ENCODE measurements at places on chromosomes 7 and 10.

DNA sequence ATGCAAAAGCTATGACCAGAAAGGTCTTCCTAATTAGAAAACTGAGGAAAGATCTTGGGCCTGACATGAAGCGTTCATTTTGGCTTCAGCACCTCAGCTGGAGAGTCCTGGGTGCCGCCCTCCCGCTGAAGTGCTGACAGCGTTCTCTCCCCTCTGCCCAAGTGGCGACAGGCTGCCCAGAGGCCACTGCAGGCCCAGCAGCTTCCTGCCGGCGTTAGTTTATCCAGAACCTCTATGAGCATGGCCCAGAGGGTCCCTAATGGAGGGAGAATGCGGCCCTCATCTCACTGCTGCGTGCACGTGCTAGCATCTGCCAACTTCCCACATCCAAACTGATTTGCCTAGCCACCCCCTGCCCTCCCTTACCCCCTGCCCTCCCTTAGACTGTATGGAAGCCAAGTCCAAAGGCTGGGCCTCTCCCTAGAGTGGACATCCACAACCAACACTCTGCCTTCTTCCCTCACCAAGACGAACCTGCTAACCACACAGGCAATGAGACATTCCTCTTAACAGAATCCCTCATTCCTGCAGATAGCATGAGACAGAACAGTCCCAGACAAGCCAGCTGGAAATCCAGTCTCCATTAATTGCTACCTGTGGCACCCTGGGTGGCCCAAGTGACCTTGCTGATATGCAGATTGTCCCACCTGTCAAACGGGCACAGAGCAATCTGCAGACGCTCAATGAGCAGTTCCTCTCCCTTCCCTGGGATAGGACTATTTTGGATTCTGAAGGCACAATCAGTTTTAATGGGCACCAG lies 108.4 kb downstream of the C10orf90 start:
- no peak for DNase-seq

- DNase-seq, result no peak
Measured at GRCh38 chr10:88728107-88728763, 22.2 kb downstream of the LIPK start.

DNA sequence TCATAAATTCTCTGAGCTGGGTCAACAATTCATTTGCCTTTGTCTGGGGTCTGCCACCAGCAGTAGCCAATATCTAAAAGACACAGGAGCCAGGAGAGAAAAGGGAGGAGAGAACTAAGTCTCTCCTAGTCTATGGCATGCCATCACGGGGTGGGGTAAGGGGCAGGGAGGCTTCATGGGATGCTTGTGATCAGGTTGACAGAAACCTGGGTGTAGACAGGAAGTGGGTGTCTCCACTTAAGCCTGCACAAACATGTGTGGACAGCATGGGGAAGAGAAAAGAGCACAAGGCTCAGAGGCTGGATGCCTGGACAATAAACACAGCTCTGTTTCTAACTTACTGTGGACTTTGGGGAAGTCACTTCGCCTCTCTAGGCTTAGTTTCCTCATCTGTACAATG lies 11.5 kb upstream of the C10orf53 start:
- DNase-seq, result no peak

DNA sequence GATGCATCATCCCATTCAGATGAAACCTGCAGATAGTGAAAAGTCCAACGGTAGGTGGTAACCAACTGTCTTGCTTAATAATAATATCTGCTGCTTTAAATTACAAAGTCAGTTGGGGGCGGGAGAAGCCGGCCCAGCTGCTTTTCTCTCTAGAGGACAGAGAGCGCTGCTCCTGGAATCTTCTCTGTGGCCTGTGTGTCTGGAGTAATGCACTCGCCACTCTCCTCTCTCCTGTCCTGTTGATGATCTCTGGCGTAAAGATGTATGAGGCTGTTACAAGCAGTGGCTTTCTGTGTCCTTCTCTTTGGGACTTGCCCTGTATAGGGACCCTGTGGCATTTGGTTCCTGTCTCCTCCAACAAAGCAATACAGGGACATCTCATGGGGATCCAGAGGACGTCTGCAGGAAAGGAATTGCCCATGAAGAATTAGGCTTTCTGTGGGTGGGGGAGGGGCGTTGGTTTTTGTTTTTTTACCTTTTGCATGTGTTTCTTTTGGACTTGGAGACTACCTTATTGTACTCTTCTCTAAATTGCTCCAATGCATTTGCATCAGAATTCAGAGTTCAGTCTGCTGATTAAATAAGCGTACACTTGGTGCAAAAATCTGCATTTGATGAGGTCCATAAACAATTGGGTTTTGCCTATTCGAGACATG lies 231.6 kb downstream of the CELF2 start:
- no peak for DNase-seq

- DNase-seq, result no peak
Measured at GRCh38 chr10:27500886-27501285, 3.2 kb upstream of the RAB18 start.

- no peak for DNase-seq
Measured at GRCh38 chr7:70505468-70505867, 626.5 kb upstream of the GALNT17 start.

DNA sequence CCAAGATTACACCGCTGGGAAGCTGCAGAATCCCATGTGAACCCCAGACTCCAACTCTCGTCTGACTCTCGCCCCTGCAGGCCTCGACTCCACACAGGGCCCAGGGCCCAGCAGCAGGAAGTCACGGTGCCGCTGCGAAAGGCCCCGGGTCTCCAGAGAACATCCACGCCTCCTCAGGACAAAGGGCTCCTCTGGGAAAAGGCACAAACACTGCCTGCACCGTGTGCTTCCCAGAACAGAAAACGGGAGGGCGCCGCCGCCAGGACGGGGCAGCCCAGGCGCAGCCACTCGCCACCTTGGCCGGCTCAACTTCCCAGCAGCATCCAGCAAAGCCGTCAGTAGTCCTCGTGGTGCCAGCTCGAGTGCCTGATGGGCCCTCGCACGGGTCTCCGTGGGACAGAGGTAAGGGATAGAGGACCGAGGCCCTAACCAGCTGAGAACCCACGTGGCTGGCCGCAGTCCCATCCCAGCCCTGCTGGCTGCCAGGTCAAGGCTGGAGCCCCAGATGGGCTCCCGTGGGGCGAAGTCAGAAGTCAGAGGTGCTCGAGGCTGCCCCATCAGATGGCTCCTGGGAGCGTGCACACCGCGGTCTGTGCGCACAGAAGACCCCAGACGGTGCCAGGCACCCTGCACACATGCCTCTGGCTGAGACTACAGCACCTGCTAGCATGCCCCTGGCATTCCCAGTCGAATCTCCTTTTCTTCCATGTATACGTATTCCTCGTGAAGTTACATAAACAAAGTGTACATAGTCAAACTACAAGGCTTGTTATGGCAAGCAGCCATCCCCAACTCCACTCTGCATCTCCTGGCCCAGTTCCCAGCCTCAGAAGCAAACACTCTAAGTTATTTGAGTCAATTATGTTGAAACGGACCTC lies 60.2 kb downstream of the MAD1L1 start:
- DNase-seq, result no peak

- peak; percentile 61 for DNase-seq
Measured at GRCh38 chr10:103917302-103918052, 507 bp downstream of the STN1 start.

DNA sequence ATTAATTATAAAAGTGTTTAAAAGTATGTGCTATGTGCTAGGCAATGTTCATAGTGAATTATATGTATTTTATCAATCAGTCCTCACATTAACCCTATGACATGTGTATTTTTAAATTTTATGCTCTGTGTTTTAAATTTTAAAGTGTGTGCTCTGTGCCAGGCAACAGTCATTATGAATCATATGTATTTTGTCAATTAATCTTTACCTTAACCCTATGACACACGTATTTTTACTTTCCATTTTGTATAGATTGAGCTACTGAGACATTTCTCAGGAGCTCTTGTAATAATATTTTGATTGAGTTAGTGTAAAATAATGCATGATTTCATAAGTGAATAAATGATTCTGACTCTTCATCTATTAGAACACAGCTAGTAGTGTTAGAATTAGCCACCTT lies 117.8 kb downstream of the THSD7A start:
- DNase-seq, result no peak

DNA sequence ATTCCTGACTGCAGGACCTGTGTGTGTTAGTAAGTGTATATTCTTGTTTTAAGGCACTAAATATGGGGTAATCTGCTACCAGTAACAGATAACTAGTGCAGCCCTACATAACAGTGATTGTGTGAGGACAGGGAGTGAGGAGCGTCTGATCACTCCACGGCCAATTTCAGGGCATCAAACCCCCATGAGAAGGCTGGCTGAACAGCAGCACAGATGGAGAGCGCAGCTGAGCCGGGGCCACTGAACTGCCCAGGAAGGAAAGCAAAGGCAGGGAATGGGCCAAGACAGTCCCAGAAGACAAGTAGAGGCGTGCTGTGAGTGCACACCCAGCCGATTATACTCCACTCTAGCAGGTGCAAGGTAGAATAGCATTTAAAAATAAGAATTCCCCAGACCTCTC lies 157.1 kb upstream of the CHST15 start:
- DNase-seq, result no peak

GRCh38 chr7:34488766-34489165 lies 169.3 kb upstream of the NPSR1 start:
- DNase-seq, result no peak

GRCh38 chr7:46393142-46393541 lies 472.1 kb upstream of the IGFBP3 start:
- DNase-seq, result no peak

DNA sequence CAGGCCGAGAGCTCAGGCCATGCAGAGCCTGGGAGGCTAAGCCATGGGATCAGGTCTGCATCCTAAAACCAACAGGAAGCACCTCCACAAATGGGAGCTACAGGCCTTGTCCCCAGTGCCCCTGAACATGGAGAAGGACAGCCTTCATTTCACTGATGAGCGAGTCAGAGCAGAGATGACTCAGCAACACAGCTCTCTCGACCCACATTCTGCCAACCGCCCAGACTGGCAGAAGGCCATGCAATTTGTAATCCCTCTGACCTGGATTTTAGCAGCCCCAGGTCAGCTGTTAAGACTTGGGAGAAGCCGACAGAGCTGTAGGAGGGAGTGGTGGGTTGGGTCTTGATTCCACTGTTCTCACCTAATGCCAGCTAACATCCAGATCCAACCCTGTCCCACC lies 25.5 kb downstream of the VOPP1 start:
- peak; percentile 21 for DNase-seq

GRCh38 chr10:29951441-29951931 lies 107.9 kb downstream of the JCAD start:
- no peak for DNase-seq

DNA sequence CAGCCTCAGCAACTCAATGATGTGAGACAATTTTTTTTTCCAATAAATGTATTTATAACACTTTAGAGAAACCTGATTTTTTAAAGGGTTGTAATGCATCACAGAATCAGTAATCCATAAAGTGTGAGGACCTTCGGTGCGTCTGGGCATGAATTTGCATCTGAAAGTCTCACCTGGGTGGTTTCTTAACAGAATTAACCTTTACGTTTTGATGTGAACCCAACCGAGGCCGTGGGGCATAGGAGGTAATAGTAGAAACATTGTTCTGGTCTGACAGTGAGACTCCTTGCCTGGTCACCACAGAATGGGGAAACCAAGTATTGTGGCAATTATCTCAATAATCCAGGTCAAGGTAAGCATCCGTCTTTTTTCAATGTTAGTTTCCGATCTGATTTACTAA lies 114.6 kb downstream of the PRKCQ start:
- no peak for DNase-seq

- DNase-seq, result no peak
Measured at GRCh38 chr10:102322914-102323313, 72.6 kb upstream of the NFKB2 start.

DNA sequence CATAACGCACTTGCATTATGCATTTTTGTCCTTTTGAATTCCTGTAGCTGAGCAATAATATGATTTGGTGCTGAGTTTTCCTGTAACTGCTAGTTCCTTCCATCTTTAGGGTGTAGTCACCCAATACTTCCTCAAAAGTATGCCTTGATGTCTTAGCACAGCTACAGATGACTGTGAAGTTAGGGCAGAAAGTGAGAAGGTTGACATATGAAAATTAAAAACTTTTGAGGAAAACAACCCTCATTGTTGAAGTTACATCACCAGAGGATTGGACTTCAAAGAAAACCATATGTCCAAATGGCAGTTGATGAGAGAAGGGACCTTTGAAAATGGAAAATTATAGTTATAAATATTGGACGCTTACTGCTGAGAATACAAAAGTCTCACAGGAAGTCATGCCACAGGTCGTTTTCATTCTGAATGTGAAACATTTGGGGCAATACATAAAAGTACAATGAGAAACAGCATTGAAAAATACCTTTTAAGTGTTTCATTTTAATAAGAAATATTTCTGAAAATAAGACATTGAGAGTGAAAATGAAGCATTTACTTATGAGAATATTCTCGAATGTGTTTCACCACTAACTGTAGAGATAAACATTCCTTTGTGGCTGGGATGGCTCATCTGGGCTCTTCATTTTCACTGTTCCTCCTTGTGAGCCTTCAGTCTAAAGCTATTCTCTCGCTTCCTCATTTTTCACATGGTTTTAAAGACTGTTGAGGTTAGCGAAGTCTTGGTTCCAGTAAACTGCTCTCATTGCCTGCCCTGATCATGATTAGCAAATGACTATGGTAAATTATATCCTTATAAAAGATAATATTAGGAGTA lies 61.4 kb upstream of the NME8 start:
- peak; percentile 29 for DNase-seq

DNA sequence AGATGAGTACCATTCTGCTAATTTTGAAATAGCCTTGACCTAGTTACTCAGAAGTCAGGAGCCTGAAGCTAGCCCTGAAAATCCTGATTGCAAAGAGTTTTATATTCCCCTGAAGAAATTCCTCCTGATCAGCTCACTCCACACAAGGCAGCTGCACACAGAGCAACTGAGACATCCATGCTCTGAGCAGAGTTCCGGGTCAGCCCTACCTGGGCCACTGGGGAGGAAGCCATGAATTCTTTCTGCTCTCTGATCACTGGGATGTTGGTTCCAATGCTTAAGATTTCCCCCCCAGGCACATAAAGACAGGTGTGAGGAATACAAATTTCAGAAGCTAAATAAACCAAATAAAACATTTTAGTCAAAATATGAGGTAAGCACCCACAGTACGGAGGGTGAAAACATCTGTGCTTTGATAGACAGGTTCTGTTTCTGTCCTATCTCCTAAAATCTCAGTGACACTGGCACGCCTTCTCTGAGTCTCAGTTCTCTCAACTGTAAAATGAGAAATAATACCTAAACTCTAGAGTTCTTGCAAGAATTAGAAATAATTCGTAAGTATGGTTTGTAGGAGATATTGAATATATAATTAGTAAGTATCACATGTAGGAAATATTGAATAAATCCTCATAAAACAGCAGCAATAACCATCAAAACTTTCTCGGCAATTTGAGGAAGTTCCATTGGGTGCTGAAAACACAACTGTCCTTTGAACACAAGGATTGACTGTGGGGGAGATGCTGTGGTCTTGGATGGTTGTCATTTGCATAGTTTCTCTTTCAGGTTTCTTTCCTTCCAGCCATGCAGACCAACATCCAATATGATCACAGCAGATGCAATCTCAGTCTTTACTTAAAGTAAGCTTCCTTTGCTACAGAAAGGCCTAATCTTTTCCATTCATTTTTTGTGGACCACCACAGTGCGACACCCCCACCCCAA lies 133.0 kb upstream of the TNS3 start:
- no peak for DNase-seq

Measured in hippocampal formation (tissue), 2 donors.